ENCODE measurements at places on chromosomes 12 and 14. TPM values are rescaled to one million over a fixed set of nuclear protein-coding genes. Genes with fewer than 3 reads are reported as not detected.

The SLC10A1 gene
- not detected for total RNA-seq

The DTX1 gene
- 4.5 TPM for total RNA-seq

The SERPINA9 gene
- not detected for total RNA-seq

The FLRT2 gene
- 24.6 TPM for total RNA-seq

The CLEC7A gene
- 6.0 TPM for total RNA-seq

The LPAR5 gene
- total RNA-seq, result 0.21 TPM

The GPR132 gene
- total RNA-seq, result not detected

The NAA30 gene
- 6.2 TPM for total RNA-seq

The LRTM2 gene
- not detected for total RNA-seq

The GPD1 gene
- total RNA-seq, result 12.2 TPM

The ACOT6 gene
- not detected for total RNA-seq

The PPFIA2 gene
- 15.0 TPM for total RNA-seq

The HCAR2 gene
- total RNA-seq, result 3.9 TPM

- DNase-seq, result no peak
Observed at GRCh38 chr12:31267966-31268365, 58.0 kb downstream of the SINHCAF start.

- no peak for DNase-seq
Observed at GRCh38 chr12:27968972-27969623, 3.4 kb downstream of the PTHLH start.

- no peak for DNase-seq
Observed at GRCh38 chr14:68506021-68506644, 286.7 kb downstream of the ZFP36L1 start.

- peak; percentile 78 for DNase-seq
Observed at GRCh38 chr12:114668151-114668885, 15.7 kb downstream of the TBX3 start.

- DNase-seq, result no peak
Observed at GRCh38 chr14:104106471-104106991, 21.0 kb downstream of the ASPG start.

DNA sequence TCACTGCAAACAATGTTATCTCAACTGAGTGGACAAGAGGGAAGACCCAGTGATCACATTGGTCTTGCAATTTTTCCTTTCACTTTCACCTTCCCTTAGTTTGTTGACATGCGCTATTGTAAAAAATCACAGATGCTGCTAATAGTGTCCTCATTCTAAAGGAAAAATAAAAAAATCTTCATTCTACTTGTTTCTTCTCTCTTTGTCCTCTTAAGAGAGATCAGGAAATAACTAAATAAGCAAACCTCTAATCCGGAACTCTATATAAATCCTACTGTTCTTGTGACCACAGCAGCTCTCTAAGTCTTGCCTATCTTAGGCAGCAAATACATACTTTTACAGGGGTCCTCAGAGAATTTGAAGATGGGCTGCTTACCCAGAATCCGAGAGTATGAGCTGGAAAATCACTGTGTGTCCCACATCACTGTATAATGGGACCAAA, 257.7 kb downstream of the NAV3 start:
- DNase-seq, result no peak

- no peak for DNase-seq
Observed at GRCh38 chr12:112303004-112303403, 79.2 kb downstream of the HECTD4 start.

GRCh38 chr14:90268420-90268819, 12.1 kb downstream of the PSMC1 start:
- no peak for DNase-seq

DNA sequence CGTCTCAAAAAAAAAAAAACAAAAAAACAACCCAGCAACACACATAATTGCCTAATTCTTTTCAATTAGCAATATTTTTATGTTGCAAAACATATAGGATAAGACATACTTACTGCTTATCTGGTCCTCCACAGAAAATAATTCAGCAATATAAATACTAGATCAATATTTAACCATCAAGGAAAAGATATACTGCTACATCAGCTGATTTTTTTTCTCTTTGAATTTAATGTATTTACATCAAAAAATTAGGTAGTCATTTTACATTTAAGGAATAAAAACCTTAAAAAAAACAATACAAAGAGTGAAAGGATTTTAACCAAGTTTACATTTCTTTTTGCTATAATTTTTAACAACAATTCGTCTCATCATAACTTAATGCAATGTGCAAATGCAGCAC, 28.1 kb downstream of the SPTSSA start:
- DNase-seq, result no peak

GRCh38 chr12:71201136-71201679, 43.4 kb upstream of the TSPAN8 start:
- no peak for DNase-seq

DNA sequence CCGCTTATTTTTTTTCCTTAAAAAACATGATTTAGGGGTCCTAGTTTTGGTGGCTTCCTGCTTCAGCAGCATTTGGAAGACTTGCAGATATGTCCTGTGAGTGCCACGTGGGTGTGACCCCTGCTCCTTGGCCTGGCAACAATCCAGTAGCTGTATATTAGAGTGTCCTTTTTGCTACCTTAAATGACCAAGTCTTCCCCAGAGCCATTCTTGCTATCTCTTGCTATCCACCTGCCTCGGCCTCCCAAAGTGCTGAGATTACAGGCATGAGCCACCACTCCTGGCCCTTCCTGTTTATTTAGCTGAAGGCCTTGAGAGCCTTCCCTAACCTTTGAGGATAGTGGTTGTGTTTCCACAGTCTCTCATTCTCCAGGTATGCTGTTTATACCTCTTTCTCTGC, 17.0 kb downstream of the TPCN1 start:
- no peak for DNase-seq

DNA sequence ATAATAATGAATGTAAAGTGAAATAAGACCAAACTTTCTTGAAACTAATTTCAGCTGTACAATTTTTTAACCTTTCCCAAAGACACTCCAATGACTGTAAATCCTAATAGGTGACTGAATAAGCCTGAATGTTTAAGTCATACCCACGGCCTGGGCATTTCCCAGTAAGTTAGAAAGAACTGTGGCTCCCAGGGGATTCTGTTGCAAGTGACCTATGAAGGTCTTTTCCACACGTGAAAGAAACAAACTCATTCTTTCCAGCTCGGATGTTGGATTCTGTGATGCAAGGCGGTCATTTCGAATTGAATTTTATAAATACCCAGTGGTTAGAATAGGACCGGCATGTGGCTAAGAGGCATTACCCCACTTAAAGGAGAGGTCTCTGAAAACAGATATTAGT, 1134.4 kb downstream of the GALC start:
- no peak for DNase-seq

DNA sequence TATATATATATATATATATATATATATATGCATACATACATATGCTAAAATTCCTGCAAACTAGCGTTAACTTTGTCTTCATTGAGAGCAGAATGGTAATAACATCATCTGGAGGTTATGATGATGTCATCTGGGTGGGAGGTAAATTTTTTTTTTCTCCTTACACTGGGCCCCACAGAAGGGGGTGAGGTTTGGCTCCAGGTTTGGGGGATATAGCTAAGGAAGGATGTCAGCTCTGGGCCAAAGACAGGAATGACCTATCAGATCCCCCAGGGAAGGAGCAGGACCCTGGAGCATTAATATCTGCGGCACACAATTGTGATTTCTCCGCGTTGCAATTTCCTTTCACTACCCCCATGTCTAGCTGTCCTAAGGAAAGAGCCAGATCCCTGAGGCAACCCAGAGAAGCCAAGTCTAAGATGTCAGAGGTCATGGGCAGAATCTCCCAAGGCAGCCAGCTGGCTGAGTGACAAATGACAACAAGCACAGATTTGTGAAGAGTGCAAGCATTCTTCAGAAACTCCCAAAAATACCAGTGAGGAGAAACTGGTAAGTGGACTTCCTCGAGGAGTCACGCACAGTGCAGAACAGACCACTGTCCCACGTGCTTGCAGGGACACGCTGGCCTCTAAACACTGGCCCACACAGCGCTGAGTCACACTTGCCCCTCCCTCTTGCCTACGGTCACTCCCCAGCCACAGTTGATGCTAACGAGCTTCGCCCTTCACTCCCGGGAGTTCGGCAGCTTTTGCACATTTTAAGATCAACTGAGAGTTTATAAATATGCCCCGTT, 9.9 kb downstream of the UBC start:
- peak; percentile 68 for DNase-seq

DNA sequence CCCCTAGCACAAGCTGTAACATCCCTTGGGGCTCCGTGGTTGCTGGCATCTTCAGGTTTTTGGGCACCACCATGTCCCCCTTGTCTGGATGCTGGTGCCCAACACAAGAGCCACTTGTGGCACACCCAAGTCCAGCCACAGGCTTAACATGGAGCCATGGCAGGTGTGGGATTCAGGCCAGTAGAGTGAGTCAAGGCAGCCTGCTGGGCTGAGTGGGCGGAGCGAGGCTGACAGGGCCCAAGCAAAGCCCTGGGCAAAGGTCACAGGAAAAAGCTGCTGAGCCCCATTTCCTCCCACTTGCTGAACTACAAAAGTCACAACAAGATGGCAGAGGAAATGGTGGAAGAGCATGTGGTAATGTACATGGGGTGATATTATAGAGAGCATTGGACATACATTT, 950.7 kb upstream of the FLRT2 start:
- no peak for DNase-seq

GRCh38 chr12:120642826-120643225, 2.4 kb downstream of the CABP1 start:
- no peak for DNase-seq

GRCh38 chr14:24232645-24233537, at the start of gene GMPR2:
TSS of gene GMPR2 (plus strand) at chr14:24232929. CDS start at chr14:24233254, 325 bp downstream.
- no peak for DNase-seq

GRCh38 chr14:51365241-51365965, 125.4 kb downstream of the TMX1 start:
- no peak for DNase-seq

All from ascending aorta (tissue), 2 donors.